ENCODE measurements at places on chromosomes 3 and 15.

- no peak for DNase-seq
Observed at GRCh38 chr3:29067007-29067406, 213.9 kb upstream of the RBMS3 start.

GRCh38 chr15:53566912-53567311, 192.6 kb downstream of the WDR72 start:
- DNase-seq, result no peak

DNA sequence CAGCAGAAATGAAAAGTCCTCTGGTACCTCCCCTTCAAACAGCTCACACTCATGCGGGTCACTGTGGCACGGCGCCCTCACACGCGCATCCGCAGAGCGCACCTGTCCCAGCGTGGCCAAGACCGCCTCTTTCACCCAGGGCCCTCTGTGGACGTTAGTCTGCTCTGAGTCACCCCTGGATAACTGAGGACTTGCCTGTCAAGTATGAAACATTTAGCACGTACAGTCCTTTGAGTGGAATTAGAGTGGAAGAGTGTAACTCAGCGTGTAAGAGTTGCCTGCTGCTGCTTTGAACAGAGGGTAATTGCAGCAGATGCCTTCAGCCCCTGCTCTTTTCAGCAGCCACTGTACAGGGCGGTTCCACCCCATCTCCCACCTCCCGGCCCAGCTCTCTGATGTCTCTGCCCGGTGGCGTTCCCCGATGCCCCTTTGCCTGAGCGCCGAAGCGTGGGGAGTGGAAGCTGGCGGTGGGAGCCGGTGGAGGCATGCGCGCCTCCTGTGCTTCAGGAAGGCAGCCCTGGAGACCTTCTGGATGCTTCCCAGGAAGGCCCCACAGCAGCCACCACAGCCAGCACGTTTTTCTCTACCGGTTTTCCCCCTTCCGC, 23.0 kb downstream of the CPN2 start:
- DNase-seq, result peak; percentile 54

- no peak for DNase-seq
Observed at GRCh38 chr15:87755226-87755625, 501.3 kb downstream of the NTRK3 start.

GRCh38 chr3:123750659-123751420, 133.3 kb downstream of the MYLK start:
- DNase-seq, result peak; percentile 64

- peak; percentile 70 for DNase-seq
Observed at GRCh38 chr3:46943237-46944187, 33.0 kb downstream of the CCDC12 start.

DNA sequence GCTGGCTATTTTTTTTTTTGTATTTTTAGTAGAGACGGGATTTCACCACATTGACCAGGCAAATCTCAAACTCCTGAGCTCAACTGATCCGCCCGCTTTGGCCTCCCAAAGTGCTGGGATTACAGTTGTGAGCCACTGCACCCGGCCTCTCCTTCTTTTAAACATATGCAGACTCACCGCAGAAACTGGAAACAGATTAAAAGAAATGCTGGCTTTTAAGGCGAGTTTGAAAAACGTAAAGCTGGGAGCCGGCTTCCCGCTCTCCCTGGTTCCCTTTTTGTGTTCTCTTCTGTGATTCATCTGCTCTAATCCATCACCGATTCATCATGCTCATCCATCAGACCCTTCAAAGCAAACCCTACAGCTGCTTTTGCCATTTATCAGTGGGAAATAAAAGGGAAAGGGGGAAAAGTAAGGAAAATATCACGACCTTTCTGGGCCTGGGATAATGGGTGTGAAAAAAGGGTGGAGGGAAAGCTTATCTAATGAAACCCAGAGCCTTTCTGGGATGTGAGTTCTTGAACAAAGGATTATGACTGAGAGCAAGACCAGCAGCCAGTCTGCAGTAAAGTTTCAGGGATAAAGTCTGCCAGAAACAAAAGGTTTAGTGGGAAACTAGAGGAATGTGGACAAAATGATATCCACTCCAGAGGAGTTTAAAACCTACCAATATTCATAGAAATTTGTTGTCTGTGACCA, 92.3 kb upstream of the LRIG1 start:
- DNase-seq, result no peak

Data from HT-29 (cell line).